ENCODE measurements at places on chromosomes 6 and 20.

DNA sequence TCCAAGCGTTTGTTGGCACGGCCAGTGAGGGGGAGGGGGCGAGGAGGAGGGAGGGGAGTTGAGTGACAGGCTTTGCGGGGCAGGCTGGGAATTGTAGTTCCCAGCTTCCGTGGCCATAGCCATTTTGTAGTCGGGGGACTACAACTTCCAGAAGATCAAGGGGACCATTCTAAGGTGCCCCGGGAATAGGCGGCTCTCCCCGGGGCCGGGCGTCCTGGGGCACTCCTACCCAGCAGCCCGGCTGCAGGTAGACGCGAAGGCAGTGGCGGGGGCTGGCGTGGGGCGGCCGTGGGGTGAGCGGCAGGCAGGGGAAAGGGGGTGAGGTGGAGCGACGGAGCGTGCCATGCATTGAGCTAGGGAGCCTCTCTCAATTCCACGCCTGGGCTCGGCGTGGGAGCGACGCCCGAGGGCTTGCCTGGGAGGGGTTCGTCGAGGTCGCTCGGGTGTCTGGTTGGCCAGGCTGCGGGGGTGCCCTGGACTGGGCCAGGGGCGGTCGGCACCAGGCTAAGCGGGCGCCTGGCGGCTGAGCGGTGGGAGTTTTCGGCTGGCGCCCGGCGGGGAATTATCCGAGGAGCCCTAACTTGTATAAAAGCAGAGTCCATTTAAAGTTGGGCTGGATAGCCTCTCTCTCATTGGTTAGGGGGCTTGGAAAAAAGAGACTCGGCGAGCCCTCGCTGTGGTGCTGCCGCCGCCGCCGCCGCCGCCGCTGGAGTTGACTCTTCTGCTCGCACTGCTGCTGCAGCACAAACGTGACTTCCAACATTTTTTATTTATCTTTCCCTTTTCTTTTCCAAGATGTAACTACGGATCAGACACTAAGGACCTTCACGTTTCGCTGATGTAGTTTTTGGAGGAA, at the start of gene JARID2:
Gene JARID2, plus strand, starts transcription at position 709 of the 856 bp plus-strand sequence. CDS start 471 bp downstream, outside the sequence.
- peak; percentile 99 for DNase-seq

DNA sequence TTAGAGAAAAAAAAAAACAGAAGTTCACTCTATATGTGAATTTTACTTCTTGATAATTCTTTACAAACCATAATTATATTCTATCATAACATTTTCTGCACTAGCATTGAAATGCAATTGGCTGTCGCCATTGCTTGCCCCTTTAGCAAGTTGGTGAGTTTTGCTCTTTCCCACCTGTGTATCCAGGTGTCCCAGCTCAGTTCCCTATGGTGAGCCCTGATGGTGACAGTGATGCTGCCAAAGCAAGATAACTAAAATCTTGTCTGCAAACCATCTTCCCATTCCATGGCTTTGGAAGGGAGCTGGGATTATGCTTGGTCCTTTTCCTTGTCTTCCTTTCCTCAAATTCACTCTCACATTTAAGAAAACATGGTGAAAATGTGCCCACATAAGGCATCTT, 429.6 kb downstream of the NKAIN2 start:
- no peak for DNase-seq

DNA sequence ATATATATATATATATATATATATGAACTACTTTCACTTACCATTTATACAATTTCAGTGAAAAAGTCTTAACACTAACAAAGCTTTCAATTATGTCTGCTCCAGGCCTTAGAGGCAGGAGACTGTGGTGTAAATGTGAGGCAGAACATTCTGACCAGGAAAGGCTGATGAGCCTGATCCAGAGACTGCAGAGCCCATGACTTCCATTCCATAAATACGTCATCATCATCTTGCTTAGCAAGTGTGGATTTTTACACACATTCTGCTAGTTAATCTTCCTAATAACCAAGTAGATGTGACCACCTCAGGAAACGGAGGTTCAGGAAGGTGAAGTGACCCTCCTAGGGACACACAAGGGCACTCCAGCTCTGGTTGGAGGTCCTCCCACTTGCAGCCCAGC, 14.9 kb downstream of the TRERF1 start:
- peak; percentile 16 for DNase-seq

GRCh38 chr20:21511485-21511849, 2.4 kb downstream of the NKX2-2 start:
- no peak for DNase-seq

GRCh38 chr6:163877877-163878639, 463.5 kb downstream of the QKI start:
- DNase-seq = no peak

GRCh38 chr6:37005061-37005810, at the start of gene FGD2:
FGD2 (plus strand) TSS chr6:37005655; CDS start chr6:37005818, 163 bp downstream.
- DNase-seq = no peak

DNA sequence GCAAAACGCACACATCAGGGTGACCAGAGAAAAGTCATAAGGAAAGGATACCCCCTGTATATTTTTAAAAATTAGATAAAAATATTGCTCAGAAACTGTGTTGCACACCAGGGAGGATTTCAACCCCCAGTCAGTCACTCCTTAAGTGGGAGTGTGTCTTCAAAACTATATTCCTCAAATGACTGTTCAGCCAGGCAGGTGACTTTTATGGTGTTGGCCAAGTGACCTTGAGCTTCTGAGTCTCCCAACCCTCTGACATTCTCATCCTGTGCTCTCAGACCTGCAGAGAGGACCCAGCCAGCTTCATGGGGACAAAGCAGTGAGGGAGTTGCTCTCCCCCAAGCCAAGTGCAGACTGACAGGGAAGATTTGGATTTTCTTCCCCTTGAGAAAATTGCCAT, 311.9 kb upstream of the JARID2 start:
- DNase-seq = no peak

Measured in epithelial cell of esophagus (primary cell).